G401 (cell line): ENCODE measurements at places on chromosomes 4 and X. TPM values are rescaled to one million over a fixed set of nuclear protein-coding genes. Genes with fewer than 3 reads are reported as not detected.

DNA sequence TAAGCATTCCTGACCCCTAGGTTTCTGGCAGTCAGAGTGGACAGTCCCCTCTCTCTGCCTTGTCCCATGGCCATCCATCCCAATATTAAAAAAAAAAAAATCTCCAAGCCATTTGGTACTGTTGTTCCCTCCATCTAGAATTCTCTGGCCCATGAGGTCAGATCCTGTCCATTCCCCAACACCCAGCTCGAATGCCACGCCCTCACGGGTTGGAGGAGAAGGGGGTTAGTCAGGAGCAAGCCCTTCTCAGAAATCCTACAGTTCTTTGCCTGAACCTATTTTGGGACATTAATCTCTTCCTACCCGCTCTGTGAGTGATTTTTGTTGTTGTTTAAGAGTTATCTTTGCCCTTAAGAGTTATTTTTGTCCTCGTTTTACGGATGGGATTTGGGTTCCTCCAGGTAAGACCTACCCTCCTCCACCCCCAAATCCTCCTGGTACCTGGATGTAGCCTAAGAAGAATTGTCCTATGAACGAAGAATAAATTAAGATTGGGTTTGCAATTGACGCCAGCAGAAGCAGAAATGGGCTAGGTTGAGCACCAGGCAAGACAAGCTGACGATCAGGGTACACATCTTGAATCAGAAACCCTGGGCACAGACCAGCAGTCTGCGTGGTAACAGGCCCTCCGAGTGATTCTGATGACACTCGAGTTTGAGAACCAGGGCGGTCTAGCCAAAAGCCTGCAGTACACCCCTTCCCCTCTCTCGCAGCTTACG is 977 bp downstream of the RNF175 start:
- DNase-seq: peak; percentile 59

The PAGE2B gene
- not detected in 2 replicates for total RNA-seq

The PLP1 gene
- total RNA-seq: not detected in 2 replicates

The RBM3 gene
- 297 and 376 TPM in 2 replicates for total RNA-seq
